ENCODE measurements at places on chromosomes 5 and 9. TPM values are rescaled to one million over a fixed set of nuclear protein-coding genes. Genes with fewer than 3 reads are reported as not detected.

The CAVIN4 gene
- 0.14 TPM for total RNA-seq

The DCAF12 gene
- 23.6 TPM for total RNA-seq

The ORM2 gene
- not detected for total RNA-seq

The ADAMTS19 gene
- total RNA-seq: under 0.01 TPM

The ALDH1A1 gene
- total RNA-seq: 3.1 TPM

The PKN3 gene
- 5.8 TPM for total RNA-seq

The CERCAM gene
- total RNA-seq: 57.5 TPM

The PCDHGB2 gene
- total RNA-seq: 0.42 TPM

The LPAR1 gene
- 22.9 TPM for total RNA-seq

The PCDHGA5 gene
- 0.07 TPM for total RNA-seq

The PTGDS gene
- total RNA-seq: not detected

The ZNF782 gene
- 12.6 TPM for total RNA-seq

The DNM1 gene
- total RNA-seq: 1.5 TPM

The MARCHF11 gene
- not detected for total RNA-seq

The PLPP7 gene
- not detected for total RNA-seq

The ZNF484 gene
- 4.9 TPM for total RNA-seq

The CPEB4 gene
- total RNA-seq: 16.2 TPM

The ADRB2 gene
- total RNA-seq: 29.5 TPM

The LIFR gene
- 1.1 TPM for total RNA-seq

The EGFLAM gene
- not detected for total RNA-seq

The FOXD4L6 gene
- 0.05 TPM for total RNA-seq

The NR6A1 gene
- 1.4 TPM for total RNA-seq

The RANBP3L gene
- not detected for total RNA-seq

The LRRC14B gene
- total RNA-seq: not detected

The CMBL gene
- 3.1 TPM for total RNA-seq

The RGP1 gene
- 17.4 TPM for total RNA-seq

The TYRP1 gene
- not detected for total RNA-seq

The EIF4EBP3 gene
- 6.0 TPM for total RNA-seq

The DMRT3 gene
- total RNA-seq: not detected

The FCN1 gene
- total RNA-seq: not detected

The PTGS1 gene
- 4.2 TPM for total RNA-seq

The STC2 gene
- total RNA-seq: 51.6 TPM

The PRRX2 gene
- total RNA-seq: 1.2 TPM

The KIF12 gene
- 1.1 TPM for total RNA-seq

The SCGB3A2 gene
- total RNA-seq: not detected

The HBEGF gene
- 16.0 TPM for total RNA-seq

The DMRT2 gene
- 4.0 TPM for total RNA-seq

The ACTBL2 gene
- total RNA-seq: 0.35 TPM

The C8G gene
- not detected for total RNA-seq

The ADGRD2 gene
- not detected for total RNA-seq

The DMGDH gene
- total RNA-seq: not detected

The IL3 gene
- total RNA-seq: not detected

The LIX1 gene
- not detected for total RNA-seq

The ARSI gene
- 3.3 TPM for total RNA-seq

The CXCL14 gene
- total RNA-seq: 8.5 TPM

The IFNA2 gene
- not detected for total RNA-seq

The INSL4 gene
- 1.0 TPM for total RNA-seq

The GZMA gene
- total RNA-seq: not detected

The ABCA1 gene
- total RNA-seq: 5.3 TPM

The TLE1 gene
- 30.2 TPM for total RNA-seq

The ASTN2 gene
- total RNA-seq: 0.28 TPM

The CARTPT gene
- total RNA-seq: not detected

The PGM5 gene
- 0.05 TPM for total RNA-seq

The TRIM36 gene
- 0.42 TPM for total RNA-seq

The MARCOL gene
- total RNA-seq: not detected

The C5orf34 gene
- 2.2 TPM for total RNA-seq

The COL5A1 gene
- total RNA-seq: 16.2 TPM
